ENCODE measurements at places on chromosomes 6 and 20.

GRCh38 chr6:10719296-10719963, 3.4 kb upstream of the TMEM14C start:
- no peak for DNase-seq

- DNase-seq = no peak
These were observed 188.2 kb downstream of the NFATC2 start for GRCh38 chr20:51354191-51354768.

DNA sequence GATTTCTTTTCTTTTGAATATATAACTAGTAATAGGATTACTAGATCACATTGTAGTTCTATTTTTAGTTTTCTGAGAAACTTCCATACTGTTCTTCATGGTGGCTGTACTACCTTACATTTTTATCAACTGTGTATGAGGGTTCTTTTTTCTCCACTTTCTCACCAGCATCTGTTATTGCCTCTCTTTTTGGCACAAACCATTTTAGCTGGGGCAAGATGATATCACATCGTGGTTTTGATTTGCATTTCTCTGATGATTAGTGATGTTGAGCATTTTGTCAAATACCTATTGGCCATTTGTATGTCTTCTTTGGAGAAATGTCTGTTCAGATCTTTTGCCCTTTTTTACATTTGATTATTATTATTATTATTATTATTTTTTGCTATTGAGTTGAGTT, 86.1 kb upstream of the TCF21 start:
- no peak for DNase-seq

GRCh38 chr20:63120808-63121090, 95.2 kb downstream of the YTHDF1 start:
- DNase-seq = no peak

- DNase-seq = no peak
These were observed 155.1 kb upstream of the ENPP5 start for GRCh38 chr6:46325561-46326530.
